ENCODE measurements at places on chromosomes 3 and 15.

DNA sequence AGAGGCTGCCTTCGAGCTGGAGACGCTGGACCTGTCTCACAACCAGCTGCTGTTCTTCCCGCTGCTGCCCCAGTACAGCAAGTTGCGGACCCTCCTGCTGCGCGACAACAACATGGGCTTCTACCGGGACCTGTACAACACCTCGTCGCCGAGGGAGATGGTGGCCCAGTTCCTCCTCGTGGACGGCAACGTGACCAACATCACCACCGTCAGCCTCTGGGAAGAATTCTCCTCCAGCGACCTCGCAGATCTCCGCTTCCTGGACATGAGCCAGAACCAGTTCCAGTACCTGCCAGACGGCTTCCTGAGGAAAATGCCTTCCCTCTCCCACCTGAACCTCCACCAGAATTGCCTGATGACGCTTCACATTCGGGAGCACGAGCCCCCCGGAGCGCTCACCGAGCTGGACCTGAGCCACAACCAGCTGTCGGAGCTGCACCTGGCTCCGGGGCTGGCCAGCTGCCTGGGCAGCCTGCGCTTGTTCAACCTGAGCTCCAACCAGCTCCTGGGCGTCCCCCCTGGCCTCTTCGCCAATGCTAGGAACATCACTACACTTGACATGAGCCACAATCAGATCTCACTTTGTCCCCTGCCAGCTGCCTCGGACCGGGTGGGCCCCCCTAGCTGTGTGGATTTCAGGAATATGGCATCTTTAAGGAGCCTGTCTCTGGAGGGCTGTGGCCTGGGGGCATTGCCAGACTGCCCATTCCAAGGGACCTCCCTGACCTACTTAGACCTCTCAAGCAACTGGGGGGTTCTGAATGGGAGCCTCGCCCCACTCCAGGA lies 21.1 kb downstream of the NRROS start:
- DNase-seq: no peak

DNA sequence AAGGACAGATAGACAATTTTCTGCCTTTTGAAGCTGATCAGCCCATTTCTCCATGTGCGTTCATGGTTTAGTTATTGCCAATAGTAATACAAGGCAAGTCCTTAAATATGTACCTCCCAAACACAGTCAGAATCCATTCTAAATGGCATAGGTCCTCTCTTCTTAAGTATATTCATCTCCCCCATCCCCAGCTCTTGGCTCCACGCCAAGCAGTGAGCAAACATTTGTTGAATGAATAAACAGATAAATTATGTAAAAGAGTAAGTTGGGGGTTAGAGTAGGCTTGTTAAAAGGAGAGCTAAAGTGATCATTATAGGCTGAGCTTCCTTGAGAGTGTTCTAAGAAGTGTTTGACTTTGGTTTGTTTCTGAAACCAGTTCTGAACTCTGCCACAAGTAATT lies 241.3 kb downstream of the ITPR1 start:
- DNase-seq: no peak

DNA sequence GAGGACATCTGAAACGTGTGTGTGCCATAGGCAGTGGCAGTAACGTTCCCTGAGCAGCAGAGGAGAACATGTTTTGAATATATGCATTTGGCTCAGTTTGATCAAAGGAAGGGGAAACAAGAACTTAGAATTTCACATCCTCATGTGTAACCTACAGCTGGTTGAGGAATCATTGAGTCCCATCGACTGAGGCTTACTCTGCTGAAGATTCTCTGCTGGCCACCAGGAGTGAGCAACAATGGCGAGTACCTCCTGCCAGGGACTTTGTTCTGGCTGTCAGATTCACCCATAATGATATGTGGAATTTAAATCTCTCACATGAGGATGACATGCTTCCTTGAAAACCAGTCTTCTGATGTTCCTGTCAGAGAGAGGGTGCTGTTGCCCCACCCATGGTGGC lies 21.3 kb downstream of the GORASP1 start:
- DNase-seq: no peak

DNA sequence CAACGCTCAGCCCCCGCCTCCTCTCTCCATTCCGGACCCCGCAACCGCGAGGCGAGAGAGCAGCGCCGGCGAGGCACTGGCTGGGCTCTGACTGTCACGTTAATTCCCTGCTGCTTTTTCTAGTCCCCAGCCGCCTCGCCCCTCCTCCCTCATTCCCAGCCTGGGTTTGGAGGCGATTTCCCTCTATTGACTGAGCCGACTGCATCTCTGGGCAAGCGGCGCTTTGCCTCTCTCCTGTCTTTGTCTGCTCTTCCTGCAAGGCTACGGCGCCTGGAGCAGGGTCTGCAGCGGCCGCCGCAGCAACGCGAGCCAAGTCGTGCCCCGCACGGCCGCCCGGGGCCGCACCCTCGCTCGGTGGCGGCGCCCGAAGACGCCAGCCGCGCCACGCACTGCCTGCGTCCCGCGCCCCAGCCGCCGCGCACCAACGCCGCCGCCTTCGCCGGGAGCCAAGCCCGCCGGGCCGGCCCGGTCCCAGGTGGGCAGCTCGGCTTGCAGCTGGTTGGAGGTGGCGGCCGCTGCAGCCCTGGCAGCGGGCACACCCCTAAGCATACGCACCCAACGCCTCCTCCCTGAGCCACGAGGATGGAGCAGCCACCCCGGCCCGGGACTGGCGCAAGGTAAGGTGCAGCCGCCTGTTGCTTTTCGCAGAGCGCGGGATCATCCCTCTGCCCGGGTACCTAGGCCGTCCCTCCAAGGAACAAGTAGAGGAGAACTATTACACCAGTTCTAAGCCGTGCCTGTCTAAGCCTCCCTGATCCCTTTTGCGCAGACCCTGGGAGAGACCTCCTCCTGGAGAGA lies at the start of gene LRRC3B:
LRRC3B (plus strand) TSS at position 152 of the 798 bp plus-strand sequence. CDS start 86,901 bp downstream, outside the sequence.
- no peak for DNase-seq

GRCh38 chr3:125300416-125300815 lies 74.7 kb downstream of the ZNF148 start:
- no peak for DNase-seq

DNA sequence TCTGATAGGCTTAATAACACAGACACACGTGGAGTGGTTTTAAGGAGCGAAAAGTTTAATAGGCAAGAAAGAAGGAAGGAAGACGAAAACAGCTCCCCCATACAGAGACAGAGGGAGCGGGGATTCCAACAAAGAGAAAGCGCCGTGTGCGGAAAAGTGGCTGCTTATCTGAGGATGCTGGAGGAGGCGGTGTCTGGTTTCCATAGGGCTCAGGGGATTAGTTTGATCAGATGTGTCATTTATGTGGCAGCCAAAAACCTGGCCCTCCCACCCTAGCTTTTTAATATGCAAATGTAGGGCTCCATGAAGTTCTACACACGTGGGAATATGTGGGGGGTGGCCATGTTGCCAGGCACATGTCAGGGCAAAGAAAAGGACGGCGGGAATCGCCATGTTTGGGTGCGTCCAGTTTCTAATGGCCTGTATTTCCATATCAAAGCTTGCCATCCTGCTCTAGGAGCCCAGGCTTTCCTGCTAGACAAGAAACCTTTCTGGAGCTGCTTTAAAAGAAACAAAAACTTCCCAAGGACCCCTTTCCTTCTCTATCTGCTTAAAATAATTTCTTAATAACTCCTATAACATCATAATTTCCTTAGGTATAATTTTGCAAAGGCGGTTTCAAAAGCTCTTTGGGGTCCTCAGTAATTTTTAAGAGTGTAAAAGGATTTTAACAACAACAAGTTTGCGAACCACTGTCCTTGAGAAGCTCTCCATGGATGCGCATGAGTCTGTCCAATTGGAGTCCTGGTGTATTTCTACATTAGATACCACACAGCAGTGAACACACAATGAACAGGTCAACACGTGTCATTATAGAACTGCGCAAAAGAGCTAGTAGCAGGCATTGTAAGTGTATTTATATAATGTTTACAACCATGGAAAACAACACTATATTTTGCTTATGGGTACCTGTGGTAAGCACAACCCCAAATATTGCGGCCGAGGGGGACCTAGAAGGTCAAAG lies 622 bp upstream of the ZNF589 start:
- no peak for DNase-seq

- no peak for DNase-seq
Observed at GRCh38 chr3:146133441-146133840, 27.5 kb downstream of the PLOD2 start.

DNA sequence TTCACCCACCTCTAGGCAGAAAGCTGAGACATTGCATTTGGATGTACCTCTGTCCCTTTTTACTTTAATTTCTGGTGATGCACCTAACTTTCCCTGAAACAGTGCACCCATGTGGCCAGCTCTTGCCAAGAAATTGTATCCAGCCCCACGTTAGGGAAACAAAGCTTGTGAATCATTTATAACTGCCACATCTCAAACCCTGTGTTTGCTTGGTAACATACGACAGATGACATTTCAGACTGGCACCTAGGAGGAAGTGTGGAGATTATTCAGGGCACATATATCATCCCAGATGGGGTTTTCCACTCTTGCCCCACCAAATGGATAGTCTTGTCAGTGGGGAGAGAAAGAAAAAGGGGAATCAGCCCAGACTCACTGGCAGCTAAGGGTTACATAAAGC lies 2.1 kb downstream of the CYB561D2 start:
- no peak for DNase-seq

GRCh38 chr3:107382631-107383030 lies 5.4 kb downstream of the CCDC54 start:
- no peak for DNase-seq

- no peak for DNase-seq
Observed at GRCh38 chr15:35136321-35137189, 51.5 kb upstream of the NANOGP8 start.

DNA sequence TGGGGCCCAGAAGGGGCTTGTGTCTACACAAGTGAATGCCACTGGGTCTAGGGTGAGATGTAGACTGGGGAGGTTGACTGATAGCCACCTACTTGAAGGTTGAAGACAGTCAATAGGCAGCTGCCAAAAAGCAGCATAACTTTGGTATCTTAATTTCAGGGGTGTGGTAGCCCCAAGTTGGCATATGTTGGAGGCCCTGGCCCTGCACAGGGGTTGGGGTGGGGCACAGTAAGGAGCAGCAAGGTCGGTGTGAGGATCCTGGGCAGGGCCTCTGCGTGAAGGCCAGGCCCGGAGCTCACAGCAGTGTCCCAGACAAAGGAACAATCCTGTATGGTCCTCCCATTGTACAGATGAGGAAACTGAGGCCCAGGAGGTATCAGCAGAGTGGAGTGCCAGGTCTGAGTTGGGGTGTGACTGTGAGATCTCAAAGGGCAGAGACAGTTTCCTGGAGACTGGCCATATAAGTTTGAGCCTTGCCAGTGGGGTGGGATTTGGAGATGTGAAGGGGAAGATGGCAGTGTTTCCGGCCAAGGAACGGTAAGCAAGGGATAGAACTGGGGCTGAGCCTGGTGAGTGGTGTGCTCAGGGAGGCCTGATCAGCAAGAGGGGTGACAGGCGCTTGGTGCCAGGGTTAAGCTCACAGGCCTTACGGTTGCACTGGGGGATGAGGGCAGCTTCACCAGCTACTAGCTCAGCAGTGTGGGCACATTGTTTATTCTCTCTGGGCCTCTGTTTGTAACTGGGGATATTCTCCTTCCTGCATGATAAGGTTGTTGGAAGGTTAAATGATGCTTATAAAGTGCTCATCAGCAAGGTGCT lies 1.7 kb downstream of the KLHL40 start:
- no peak for DNase-seq

DNA sequence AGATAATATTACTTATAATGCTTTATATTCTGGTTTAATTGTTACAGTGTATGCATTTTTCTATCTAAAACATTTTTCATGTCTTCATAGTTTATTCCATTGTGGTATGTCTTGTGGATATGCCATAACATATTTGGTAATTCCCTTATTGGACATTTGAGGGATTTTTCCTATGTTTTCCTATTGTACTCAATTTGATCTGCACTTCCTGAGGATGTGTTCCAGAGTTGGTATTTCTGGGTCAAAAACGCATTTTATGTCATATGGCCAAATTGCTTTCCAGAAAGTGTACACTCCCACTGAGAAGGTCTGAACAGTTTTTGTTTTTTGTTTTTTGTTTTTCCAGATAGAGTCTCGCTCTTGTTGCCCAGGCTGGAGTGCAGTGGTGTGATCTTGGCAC lies 6.8 kb downstream of the ARL8B start:
- no peak for DNase-seq

GRCh38 chr3:126630020-126630419 lies 24.9 kb downstream of the TXNRD3 start:
- no peak for DNase-seq

DNA sequence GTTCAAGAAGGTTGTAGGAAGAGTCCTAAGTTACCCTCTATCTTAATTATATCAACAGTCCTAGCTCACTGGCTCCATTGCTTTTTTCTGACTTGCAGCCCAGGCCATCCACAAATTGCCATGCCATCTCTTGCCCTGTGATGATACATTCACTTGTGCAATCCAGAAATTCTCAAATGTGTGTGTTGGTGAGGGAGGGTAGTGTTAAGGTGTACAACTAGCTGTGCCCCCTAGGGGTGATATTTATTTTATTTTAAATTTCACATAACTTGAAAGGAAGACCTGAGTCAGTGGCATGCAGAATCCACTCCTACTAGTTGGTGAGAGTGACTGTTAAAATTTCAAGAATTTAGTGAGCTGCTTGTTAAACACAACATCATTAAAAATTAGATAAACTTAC lies 156.1 kb upstream of the ANKRD28 start:
- no peak for DNase-seq

DNA sequence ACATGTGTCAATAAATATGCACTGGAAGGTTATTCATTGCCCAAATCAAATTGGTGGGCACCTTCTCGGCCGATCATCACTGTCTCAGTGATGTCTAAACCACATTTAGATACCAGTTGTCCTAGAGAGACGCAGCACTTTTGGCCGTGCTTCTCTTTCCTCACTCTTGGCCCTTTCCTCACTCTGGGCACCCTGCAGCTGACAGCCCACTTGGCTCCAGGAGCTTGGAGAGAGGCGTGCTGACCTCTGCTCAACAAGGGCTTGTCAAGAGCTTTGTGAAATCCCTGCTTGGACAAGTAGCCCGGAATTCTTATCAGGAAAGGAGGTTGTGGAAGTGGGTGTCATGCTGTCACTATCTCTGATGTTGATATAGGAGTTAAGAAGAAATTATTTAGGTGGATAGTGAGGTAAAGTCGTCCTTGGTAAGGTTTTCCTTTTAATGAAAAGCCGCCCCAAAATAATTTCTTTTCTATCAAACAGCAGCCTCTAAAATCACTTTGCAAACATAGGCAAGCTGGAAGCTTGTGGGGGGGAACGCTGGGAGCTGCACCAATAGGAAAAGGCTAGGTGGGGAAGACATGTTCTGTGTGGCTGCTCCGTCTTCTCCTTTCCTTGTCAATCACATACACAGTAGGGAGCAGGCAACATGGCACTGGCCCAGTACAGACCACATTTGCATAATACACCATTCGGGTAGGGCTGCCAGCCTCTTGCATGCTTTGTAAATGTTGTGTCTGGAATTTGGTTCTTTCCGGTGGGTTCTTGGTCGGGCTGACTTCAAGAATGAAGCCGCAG lies 126.8 kb upstream of the UBE3A start:
- DNase-seq: no peak

- no peak for DNase-seq
Observed at GRCh38 chr15:37221671-37222145, 121.4 kb upstream of the MEIS2 start.

GRCh38 chr3:46926039-46926438 lies 48.5 kb downstream of the PTH1R start:
- no peak for DNase-seq

- no peak for DNase-seq
Observed at GRCh38 chr3:183149915-183150750, 12.4 kb downstream of the LAMP3 start.

- no peak for DNase-seq
Observed at GRCh38 chr15:29086001-29086400, 183.6 kb downstream of the NSMCE3 start.

- no peak for DNase-seq
Observed at GRCh38 chr3:115381573-115381912, 234.5 kb upstream of the ZBTB20 start.
